ENCODE measurements at places on chromosomes 6 and 20.
A peak's percentile ranks its signal among the peaks of the same experiment; 100 is the strongest.

GRCh38 chr6:27693766-27694546 is 218.2 kb downstream of the OR2B2 start:
- peak; percentile 14 for DNase-seq

DNA sequence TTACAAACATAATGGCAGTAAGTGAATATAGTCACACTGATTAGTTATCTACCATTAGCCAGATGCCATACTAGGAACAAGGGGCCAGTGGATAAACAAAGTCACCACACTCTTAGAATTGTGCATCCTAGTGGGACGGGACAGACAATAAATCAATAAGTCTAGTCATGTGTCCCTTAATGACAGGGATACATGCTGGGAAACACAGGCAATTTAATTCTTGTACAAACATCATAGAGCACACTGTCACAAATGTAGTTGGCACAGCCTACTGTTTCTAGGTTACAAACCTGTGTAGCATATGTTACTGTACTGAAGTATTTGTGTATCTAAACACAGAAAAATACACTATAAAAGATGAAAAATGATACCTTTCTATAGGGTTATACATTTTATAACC is 123.0 kb upstream of the FAM184A start:
- no peak for DNase-seq

DNA sequence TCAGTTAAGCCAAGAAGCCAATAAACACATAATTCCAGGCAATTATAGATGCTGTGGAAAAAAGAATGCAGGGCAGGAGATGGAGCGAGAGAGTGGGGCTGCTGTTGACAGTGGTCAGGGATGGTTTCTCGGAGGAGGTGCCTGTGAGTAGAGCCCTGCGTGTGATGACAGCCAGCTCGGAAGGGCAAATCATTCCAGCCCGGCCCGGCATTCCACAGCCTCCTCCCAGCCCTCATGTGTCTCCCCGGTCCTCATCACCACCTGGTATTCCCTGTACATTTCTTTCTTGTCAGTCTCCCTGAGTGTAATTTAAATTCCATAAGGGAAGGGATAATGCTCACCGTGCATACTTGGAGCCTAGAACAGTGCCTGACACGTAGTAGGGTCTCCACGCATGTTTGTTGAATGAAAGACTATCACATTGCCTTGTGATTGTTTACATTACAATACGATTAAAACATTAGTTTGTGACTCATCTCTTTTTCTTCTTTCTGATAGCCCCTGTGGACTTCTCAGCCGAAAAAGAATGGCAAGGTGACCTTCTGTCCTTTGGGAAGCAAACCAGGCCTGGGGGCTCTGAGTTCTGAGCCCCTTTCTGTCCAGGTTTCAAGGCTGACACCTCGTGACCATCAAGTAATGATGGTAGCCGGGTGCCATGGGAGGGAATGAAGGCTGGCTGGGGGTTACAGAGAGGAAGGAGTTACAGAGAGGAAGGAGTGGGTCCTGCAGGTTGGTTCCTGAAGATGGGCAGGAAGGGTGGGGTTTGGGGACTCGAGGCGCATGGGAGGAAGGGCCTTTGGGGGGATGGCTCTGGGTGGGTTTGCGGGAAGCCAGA is 379.5 kb upstream of the SULF2 start:
- no peak for DNase-seq

DNA sequence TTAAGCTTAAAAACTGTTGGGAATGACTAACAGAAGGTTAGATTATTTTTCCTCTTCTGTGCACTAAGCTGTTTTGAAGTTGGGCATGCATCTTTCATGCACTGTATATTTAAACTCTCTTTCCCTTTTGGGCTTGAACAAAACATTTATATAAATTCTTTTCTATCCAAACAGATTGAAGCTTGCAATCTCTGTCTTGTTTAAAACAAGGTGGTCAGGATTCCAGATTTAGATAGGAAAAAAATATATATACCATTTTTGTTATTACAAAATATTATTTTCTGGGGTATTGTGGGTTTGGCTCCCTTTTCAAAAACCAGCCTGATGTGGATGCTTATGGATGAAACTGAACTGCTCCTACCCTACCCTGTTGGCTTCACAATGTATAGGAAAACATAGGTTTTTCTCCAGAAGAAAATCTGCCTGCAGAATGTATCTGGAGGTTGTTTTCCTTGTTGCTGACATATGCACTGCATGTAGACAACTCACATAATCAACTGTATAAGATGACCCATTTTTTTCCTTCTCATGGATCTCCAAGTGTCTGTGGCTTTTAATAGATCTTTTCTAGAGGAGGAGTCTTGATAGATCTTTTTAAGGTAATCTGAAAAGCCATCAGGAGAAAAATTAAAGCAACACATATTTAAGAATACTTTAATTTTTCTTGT is 146.3 kb downstream of the PRL start:
- DNase-seq = no peak

DNA sequence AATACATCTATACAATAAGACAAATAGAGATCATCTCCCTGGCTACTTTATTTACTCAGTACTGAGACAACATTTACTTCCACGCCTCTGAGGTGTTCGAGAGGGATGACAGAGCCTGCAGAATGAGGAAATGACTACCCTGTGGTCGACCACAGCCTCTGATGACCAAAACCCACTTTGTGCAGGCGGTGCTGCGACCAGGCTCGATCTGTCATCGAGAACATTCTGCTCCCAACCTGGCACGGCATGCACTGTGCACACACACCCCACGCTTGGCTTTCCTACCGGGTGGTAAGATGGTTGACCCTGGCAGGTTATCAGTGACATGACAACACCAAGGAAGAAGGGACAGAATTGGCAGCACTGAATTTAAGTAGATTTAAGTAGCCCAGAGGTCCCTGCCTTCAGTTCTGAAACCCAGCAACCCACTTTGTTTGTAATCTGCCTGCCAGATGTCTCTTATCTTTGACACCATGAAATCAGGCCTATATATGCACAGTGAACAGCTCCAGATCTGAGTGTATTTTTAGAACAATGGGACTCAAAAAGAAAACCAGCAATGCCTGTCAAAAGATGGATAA is 42.6 kb downstream of the TTI1 start:
- no peak for DNase-seq

DNA sequence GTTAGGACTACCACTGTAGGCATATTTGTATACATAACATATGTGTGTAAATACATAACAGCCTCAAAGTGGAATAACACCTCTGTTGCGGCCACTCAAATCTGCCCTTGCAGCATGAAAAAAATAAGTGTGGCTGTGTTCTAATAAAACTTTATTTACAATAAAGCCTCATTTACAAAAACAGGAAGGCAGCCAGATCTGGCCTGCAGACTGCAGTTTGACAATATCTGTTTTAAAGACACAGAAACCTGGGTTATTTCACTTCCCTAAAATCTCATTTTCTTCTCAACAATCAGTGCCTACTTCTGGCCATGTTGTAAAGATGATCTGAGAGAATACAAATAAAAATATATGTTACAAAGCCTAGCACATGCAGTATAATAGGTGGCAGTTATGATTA is 53.9 kb upstream of the SCML4 start:
- DNase-seq = no peak

GRCh38 chr6:169501128-169501527 is 200.7 kb downstream of the WDR27 start:
- DNase-seq = no peak
